ENCODE measurements at places on chromosomes 12 and 14. TPM values are rescaled to one million over a fixed set of nuclear protein-coding genes. Genes with fewer than 3 reads are reported as not detected.

NFATC4 gene
- 35.8 TPM for polyA plus RNA-seq

TRIAP1 gene
- polyA plus RNA-seq: 23.2 TPM

OR4Q3 gene
- not detected for polyA plus RNA-seq

CISTR gene
- polyA plus RNA-seq: not detected

TCTN2 gene
- 8.2 TPM for polyA plus RNA-seq

GRCh38 chr12:66653796-66654195, 25.1 kb downstream of the GRIP1 start:
- DNase-seq: no peak

DNA sequence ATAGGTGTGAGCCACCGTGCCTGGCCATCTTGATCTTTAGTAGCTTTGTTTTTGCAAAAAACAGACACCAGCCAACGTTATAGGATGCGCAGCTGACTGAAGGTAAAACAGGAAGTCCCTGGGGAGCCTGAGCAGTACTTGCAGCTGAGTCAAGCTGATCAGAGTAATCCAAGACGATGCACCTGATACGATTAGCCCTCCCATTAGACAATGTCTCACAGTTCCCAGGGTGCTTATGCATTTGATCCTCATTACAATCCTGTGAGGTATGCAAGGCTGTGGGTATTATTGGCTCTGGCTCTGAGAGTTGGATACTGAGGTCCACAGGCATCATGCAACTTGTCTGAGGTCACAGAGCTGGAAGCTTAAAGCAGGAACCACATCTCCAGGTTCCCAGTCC, 8.1 kb downstream of the KRT18 start:
- peak; percentile 70 for DNase-seq

DNA sequence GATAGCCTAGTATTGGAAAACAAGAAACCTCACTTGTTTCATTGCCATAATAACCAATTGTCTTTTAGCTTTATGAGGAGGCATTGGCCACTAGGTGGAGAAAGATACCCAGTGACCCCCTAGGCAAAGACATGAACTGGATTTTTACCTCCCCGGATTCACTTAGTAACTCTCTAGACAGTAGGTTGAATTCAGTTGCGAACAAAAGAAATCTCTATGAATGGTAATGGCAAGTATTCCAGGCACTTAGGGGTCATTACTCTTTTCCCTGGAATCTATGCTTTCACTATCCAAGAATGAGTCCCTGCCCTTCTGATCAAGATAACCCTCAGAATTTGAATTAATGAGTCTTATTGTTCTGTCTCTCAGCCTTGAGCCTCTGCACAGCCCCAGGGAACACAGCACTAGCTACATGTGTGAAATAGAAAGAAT, 29.5 kb upstream of the RHOJ start:
- DNase-seq: peak; percentile 76

GRCh38 chr12:18922851-18923250, 184.9 kb downstream of the CAPZA3 start:
- DNase-seq: no peak

DNA sequence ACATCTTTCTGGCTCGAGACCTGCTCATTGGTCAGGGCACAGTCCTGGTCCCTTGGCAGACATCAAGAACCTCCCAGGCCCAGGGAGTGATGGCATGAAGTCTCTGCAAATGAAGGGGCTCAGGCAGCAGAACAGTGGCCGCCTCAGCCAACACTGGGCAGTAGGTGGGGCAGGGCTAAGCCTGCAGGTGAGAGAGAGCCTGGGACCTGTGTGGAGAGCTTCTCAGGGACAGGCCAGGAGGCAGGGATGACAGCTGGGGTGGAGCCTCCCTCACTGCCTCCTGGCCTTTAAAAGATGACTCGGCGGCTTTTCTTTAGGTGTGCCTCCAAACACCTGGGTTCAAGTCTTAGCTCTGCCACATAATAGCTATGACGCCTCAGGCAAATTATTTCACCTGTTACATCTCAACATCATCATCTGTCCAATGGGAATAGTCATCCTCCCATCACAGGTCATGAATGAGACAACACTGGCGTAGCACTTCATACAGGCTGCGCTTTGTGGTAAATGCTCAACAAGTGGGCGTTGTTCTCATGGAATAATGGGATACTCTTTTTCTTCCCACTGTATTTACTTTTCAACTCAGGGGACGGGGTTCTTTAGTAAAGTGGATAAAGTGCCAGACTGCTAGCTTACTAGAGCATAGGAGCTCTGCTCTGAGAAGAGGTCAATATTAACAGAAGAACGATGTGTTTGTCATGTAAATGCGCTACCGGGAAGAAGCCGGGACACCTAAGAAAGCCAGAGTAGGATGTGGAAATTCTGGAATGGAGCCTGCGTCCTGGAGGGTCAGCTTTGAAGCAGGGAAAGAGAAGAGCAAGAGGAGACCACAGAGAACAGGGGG, 277.4 kb downstream of the FOXN3 start:
- DNase-seq: no peak

DNA sequence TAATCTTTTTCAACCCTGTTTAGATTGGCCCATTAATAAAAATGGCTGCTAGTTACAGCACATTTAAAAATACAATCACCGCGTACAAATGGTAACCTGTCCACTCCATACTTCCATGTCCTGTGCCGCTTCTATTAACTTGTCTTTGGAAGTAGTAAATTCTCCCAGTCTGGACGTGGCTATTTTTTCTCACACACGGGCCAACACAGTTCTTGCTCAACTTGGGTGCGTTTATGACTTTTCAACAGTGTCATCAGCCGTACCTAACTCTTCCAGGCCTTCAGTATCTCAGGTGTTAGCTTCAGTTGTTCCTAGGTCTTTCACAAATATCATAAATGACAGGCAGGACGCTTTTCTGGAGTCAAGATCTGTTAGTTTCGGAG, 475 bp upstream of the PCNX1 start:
- DNase-seq: no peak

DNA sequence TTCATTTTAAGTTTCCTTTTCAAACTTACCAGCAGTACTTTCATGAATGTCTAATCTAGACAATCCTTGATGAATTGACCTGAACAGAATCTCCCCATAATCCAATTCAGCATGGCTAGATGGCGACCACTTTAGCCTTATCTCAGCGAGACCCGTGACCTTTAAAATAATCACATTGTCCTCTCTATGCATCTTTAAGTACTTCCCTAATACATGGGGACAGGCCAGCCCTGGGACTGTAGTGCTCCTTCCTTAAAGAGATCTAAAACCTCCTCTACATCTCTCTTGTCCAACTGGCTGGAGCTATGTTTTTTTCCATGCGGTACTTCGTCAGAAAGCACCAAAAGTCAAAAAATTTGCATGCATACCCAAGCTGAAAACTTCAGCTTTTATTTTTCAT, 746.0 kb downstream of the VRK1 start:
- no peak for DNase-seq

DNA sequence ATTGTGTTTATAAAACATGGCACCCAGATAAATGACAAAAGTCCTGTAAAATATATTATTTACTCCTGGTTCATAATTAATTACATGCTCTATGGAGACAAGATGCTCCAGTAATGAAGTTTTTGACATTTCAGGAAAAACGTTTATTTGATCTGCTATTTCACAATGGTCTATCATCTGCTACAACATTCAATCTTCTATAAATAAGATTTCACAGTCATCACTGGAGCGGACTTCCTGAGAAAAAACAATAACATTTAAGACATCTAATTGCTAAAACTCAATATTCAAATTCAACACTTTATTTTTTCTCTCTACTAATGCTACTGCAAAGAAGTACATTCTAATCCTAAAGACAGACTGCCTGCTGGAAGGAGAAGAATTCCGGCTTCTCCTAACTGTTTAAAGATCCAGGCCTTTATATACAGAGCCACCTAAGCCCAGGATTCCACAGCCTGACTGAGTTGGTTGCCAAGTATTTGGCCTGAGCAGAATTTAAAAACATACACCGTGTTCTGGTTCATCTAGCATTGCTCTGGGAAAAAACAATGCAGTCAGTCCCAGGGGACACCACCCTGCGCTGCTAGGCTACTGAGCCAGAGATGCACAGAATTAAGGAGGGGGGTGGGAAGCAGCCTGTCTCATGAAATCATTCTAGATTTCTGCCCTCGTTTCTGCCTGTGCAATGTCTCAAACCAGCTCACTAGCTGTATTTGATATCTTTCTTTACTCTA, 58.0 kb downstream of the TMTC1 start:
- peak; percentile 70 for DNase-seq

- peak; percentile 65 for DNase-seq
Observed at GRCh38 chr12:88546853-88547252, 33.4 kb downstream of the KITLG start.

GRCh38 chr14:90518069-90518940, 121.5 kb downstream of the CALM1 start:
- no peak for DNase-seq

GRCh38 chr12:104494793-104495158, 38.0 kb downstream of the CHST11 start:
- DNase-seq: no peak

- peak; percentile 12 for DNase-seq
Observed at GRCh38 chr12:95337146-95337545, 119.5 kb downstream of the VEZT start.

DNA sequence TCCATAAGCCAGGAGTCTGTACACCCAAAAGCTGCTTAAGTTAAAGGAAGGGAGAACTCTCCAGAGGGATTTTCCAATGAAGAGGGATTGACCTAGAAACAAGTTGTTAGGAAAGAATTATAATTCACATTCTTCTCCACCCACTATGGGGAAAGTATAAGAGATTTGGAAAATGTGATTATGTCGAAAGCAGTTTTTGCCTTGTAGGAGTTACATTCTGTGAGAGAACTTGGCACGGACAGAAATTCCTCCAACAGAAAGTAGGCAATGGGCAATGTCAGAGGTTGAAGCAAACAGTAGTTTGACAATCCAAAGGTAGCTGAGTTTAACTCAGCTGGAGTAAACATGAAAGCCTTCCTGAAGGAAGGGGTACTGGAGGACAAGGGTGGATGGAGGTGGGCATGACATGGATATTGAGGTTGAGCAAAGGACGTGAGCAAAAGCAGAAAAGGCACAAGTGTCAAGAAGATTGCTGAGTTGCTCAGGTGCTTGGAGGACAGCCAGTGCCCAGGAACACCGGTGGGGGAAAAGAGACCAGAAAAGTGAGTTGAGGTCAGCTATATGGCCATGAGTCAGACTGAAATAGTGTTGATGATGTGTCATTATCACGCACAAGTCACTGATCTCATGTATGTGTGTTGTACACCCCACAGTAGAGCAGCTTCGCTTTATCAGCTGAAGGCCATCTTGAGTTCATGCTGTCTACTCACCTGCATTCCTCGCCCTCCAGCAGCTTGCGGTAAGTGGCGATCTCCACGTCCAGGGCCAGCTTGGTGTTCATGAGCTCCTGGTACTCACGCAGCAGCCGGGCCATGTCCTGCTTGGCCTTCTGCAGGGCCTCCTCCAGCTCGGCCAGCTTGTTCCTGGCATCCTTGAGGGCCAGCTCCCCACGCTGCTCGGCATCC, 4.0 kb downstream of the KRT5 start:
- no peak for DNase-seq

DNA sequence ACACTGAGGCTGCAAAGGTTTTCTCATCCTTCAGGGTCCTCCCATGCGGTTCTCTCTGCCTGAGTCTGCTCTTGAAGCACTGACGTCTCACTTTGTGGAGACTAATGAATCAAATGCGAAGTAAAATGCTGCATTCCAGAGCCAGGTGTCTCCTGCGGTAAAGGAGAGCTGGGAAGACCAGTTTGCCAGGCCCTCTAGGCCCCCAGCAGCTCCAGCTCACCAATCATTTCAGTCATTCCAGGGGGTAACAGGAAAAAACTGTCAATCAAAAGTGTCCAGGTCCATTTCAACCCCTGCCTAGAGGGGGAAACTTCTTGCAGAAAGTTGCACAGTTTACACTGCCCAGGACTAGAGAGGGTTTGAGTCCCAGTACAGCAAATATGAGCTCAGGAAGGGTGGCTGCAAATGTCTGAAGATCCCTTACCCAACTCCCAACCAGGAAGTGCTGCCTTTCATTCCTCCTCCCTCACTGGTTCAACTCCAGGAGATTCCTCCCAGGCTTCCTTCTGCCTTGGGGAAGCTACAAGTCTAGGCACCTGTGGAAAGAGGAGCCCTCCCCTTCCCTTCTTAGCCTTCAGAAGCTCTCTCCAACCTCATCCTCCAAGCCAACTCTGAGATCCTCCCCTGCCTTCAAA, 2.7 kb upstream of the NXPH4 start:
- DNase-seq: no peak

GRCh38 chr12:75922944-75923642, 108.5 kb downstream of the PHLDA1 start:
- no peak for DNase-seq

All from IMR-90 (cell line).